CD4-positive, alpha-beta T cell treated with Interleukin-6 at 100 ng/mL for 8 hours (primary cell): ENCODE measurements at places on chromosomes 4 and X.

GRCh38 chrX:123745511-123745910 lies 12.7 kb upstream of the THOC2 start:
- DNase-seq, result no peak

DNA sequence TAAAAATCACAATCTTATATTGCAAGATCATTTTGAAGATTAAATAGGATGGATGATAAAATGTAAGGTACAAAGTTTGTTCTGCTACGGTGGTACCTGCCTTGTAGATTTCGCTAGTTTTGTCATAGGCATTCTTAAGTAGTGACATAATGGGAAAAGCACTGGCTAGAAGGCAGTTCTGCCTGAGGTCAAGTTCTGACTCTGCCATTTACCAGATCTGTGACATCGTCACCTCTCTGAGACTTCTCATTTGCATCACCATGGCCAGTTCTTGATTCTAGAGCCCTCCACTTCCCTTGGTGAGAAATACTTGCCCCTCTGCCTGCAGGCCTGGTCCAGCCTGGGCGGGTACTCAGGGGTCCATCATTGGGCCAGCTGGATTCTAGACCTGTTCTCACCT lies 85.2 kb downstream of the HS3ST1 start:
- DNase-seq, result no peak

GRCh38 chrX:29470030-29470429 lies 745.3 kb upstream of the MAGEB2 start:
- DNase-seq, result no peak

GRCh38 chr4:36198861-36199260 lies 45.5 kb downstream of the ARAP2 start:
- no peak for DNase-seq

DNA sequence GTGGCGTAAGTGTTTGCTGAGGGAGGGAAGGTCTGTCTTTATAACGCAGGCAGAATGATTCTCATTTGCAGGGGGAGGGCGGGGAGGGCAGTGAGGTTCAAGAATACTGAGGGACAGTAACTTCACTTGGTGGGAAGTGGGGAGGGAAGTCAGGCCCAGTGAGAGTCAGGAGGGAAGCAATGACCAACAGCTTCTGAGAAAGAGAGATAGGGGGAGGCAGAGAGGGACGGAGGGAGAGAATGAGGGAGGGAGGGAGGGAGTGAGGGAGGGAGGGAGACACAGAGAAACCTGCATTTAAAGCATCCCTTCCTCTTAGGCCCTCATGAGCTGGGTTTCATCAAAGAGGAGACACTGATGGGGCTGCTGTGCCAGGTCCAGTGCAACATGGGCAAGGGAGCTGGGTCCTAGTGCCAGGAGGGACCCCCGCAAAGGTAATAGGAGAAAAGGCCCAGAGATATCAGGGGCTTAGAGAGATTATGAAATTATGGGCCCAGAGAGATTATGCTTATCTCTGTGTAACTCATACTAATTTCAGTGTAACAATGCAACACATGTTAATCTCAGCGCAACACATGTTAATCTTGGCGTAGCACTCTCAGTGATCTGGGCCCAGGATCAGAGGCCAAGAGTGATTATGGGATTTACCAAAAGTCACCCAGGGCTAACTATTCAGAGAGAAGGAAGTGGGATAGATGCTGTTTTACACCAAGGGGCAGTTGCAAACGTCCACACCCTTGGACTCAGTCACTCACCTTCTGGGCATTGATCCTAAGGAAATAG lies 112.1 kb downstream of the DRD5 start:
- no peak for DNase-seq

DNA sequence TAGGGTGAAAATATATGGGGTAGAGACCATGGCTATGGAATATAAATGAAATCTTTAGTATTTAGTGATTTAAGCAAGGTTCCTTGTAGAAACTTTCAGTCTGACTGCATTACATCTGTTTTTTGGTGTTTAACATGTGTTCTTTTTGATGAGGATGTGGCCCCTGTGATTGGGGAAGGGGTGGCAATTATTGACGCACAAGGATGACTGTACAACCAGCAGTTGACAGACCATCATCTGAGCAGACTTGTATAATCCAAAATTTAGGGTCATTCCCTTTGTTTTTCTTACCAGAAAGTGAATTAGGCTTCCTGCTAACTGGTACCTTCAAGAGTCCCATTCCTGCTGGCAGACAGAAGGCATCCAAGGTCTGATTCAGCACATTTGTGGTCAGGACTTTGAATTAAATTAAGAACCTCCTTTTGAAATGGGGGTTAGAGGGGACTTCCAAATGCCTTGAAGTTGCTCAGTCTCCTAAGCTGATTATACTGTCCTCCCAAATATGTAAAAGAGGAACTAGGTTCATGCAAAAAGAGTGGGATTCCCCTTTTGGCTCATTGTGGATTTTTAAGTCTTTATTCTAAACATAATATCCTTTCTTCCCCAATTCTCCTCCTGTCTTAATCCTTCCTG lies 112.4 kb upstream of the CXCL13 start:
- no peak for DNase-seq

DNA sequence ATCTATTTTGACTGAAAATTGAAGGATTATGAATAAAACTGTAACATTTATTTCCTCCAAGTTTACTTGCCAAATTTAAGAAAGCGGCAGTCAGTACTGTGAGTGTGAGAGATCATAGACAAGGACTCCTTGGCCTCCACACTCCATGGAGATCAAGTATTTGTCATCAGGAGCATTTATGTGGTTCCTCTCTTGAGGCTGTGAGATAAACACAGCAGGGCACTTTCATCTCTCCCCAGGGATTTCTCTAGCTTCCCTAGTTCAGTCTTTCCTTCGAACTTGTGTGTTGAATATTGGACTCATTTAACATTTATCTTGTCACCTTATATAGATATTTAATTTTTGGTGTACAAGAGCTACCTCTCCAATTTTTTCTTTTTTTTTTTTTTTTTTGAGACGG lies 40.8 kb downstream of the PDE5A start:
- DNase-seq, result no peak

- DNase-seq, result no peak
These were observed 49.9 kb upstream of the UGT2B10 start for GRCh38 chr4:68765876-68766275.

- DNase-seq, result no peak
These were observed 399.0 kb downstream of the GBA3 start for GRCh38 chr4:23091711-23092110.

- no peak for DNase-seq
These were observed 801.3 kb downstream of the PCDH18 start for GRCh38 chr4:136731025-136731424.

DNA sequence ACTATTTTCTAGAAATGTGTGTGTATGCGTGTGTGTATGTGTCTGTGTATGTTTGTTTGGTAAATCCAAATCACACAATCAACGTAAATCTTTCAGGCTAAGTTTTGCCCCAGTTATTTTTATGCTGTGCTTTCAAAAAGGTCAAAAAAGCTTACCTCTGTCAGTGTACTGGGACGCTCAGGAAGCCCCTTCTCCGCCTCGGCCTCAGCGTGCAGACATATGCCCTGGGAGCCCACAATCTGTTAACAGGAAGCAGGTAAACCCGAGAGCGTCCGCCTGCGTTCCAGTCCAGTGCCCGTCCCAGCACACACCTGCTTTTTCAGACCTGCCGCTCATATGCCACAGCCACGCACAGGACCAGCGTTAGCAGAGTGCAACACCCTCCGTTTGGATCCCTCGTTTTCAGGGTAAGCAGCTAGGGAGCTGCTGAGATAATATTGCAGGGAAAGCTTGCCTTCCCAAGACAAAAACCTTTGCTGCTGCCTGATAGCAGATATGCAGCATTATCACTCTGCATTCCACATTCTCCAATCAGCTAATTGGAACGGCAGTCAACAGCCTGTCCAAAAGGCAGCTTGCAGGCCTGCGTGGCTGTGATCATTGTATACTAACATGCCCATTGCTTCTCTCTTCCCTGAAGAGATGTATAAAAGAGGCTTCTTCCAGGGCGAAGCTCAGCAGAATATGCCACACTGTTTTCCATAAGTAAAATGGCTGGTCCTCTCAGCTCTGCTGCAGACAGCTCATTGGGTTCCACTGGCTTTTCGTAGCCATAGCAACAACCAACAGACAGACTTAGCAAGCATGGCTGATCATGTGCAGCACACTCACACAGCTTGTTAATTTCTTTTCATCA lies at the start of gene SORBS2:
SORBS2 (minus strand) TSS at position 686 of the 856 bp plus-strand sequence. CDS start 121,623 bp downstream, outside the sequence.
- no peak for DNase-seq

- no peak for DNase-seq
These were observed 4.7 kb downstream of the USP51 start for GRCh38 chrX:55484948-55485347.

GRCh38 chrX:111687305-111687704 lies 6.3 kb downstream of the ALG13 start:
- no peak for DNase-seq

DNA sequence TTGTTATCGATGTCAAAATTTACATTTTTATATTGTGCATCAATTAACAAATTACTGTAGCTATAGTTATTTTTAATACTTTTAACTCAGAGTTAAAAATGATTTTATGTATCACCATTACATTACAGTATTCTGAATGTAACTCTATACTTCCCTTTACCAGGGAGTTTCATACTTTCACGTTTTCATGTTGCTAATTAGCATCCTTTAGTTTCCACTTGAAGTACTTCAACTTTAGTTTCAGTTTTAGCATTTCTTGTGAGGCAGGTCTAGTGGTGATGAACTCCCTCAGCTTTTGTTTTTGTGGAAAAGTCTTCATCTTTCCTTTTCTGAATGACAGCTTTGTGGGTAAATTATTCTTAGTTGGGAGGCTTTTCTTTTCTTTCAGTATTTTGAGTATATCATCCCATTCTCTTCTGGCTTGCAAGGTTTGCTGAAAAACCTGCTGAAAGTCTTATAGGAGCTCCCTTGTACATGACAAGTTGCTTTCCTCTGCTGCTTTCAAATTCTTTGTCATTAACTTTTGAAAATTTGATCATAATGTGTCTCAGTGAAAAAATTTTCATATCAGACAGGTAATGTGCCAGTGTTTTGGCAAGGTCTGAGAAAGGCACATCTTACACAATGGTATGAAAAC lies 9.8 kb upstream of the CISD2 start:
- no peak for DNase-seq

DNA sequence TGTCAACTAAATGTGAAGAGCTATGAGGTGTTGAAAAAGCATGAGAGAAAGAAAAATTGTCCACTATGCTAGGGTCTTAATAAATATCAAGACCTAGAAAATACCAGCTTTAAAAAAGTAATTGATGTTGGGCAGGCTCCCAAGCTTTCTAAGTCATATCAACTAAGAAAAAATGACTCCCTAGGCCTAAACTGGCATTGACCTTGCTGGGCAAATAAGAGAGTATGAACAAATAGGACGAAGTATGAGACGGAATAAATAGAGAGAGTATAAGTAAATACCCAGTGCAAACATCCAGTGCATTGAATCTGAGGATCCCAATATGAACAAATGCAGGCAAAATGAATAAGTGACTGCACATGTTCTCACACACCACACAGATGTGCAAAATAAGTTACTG lies 3.2 kb downstream of the KDR start:
- no peak for DNase-seq

DNA sequence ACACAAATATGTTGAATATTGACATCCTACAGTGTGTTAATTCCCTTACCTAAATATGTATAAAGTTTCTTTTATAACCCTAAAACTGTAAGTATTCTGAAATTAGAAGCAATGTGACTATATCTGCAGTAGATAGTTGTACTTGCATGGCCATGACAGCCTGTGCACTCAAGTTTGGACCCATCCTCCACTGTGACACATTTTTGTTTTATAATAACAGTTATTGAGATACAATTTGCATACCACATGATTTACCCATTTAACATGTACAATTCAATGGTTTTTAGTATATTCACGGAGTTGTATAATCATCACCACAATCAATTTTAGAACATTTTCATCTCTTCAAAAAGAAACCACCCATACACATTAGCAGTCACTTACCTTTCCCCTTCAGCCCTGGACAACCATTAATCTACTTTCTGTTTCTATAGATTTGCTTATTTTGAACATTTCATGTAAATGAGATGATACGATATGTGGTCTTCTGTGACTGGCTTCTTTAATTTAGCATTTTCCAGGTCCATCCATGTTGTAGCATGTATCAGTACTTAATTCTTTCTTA lies 29.6 kb downstream of the HERC3 start:
- DNase-seq, result no peak

DNA sequence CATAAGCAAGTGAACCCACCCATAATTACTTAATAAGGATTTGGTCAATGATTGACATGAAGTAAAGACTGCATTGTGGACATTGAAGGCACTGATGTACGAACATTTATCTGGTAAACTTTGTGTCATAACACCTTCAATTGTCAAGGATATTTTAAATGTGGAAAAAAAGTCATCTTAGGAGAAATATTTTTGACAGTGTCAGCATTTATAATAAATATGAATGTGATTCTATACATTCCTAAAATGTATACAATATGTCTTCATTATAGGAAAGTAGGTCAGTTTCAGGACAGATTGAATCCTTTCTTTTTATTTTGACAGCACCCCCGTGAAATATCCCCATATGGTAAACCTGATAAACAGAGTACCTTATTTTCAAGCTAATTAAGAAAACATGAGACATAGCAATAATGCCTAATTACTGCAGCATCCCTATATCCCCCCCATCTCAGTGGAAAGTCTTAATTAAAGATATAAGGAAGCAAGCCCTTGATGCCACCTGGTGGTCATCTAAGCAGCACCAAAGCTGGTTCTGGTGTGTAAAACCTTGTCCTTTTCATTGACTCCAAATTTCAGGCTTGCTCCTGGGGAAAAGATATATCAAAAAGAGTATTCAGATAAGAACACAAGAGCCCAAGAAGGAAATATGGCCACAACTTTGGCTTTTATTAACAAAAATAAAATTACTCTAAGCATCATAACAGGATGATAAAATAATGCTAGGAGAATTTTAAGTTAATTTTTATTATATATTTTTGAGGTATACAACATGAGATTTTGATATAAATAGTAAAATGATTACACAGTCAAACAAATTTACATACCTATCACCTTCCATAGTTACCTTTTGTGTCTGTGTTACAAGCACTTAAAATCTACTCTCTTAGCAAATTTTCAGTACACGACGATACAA lies 379.7 kb downstream of the TLL1 start:
- no peak for DNase-seq

DNA sequence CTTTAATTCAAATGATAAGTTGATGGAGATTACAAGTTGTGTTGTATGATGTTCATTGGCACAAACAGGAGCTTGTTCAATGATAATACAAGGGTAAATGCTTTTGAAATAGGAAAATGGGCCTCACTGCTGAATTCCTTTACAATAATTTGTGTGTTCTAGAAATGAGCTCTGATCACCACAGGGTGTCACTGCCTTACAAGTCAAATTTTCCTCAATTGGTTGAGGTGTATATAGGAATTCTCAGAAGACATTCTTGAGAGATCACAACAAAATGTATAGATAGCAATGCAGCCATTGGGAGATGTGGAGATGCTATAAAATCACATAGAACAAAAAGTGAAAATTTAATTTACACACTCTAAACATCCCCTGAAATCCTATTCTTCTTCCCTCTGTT lies 49.6 kb downstream of the KLF8 start:
- peak; percentile 37 for DNase-seq
